Activated T-helper 1 cell treated with Interleukin-2 at 50 U/mL for 16 hours (primary cell): ENCODE measurements at places on chromosomes 4 and X.

GRCh38 chr4:88533088-88533790 is 9.7 kb upstream of the PYURF start:
- DNase-seq, result no peak

GRCh38 chrX:31851761-31852160 is 779.9 kb upstream of the FTHL17 start:
- DNase-seq, result no peak

GRCh38 chrX:49878834-49879655 is at the start of gene USP27X:
Gene USP27X, plus strand, starts transcription at chrX:49879484. Its CDS starts 824 bp downstream, at chrX:49880308.
- peak; percentile 70 for DNase-seq

DNA sequence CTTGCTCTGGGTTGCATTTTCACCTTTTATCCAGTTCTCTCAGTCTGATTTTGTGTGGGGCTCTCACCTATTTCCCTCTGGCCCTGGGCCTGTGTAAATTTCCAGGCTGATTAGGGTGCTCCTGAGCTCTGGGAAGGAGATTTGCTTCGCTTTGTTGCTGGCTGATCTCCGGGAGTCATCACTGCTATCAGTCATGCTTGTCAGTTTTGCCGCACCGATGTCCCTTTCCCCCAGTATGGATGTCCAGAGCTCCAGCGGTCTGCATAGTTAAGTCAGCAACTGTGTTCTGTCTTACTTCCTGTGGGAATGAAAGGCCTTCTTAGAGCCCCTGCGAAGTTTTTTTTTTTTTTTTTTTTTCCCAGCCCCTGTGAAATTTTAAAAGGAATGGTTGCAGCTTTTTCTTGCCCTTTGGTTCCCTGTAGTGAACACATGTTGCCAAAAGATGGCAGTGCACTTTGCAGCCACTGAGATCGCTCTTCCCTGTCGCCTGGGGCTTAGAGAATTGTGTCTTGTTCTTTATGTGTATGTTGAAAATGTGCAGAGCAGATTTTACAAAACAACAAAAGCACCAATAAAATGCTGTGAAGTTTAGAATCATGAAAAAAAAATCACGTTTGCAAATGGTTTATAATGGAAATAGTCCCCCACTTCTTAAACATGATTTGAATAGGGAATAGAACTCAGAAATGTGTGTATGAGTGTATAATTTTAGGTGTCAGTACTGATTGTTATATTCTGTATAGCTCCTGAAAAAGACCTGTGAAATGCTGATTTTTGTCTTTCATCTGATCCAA is 109.1 kb upstream of the SLC4A4 start:
- DNase-seq, result no peak

DNA sequence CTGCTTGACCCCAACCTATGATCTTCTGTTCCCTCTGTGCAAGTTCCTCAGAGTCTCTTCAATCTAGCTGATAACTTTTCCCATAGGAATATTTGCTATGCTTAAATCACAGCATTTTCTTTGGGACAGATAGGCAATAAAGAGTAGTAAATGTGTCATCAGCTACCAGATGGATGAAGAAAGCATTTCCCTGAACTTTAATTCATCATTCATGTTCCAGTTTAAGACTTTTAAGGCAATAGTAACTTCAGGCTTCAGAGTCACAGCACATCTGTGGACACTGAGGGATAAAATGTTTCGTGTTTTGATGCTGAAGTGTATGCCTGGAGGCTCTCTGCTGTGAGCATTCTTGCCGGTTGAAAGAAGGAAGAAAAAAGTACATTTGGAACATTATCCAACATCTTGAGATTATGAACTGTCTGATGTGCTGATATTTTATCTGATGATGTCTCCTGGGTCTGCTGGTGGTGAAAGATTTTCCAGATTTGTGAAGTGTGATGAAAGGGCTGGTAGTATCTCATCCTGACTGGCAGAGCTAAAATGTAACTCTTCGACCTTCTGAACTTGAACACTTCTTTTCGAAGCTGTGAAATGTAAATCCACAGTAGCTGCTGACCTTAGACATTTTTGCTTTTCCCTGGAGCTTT is 133.7 kb downstream of the DCLK2 start:
- DNase-seq, result no peak

DNA sequence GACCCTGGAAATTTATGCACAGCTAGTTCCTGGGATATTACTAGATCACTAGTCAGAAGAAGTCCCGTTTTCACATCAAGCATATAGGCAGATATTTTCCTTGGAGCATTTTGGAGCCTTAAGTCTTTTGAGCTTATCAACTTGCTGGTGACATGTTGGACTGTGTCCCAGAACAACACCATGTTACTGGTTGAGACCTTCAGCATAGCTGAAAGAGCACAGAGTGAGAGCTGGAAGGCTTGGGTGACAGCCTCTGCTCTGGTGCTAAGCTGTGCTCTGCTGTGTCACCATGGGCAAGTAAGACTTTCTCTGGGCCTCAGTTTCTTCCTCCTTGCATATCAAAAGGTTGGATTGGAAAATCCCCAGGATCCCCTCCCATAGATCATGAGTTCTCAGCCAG is 116.6 kb upstream of the FRMPD4 start:
- DNase-seq, result no peak

DNA sequence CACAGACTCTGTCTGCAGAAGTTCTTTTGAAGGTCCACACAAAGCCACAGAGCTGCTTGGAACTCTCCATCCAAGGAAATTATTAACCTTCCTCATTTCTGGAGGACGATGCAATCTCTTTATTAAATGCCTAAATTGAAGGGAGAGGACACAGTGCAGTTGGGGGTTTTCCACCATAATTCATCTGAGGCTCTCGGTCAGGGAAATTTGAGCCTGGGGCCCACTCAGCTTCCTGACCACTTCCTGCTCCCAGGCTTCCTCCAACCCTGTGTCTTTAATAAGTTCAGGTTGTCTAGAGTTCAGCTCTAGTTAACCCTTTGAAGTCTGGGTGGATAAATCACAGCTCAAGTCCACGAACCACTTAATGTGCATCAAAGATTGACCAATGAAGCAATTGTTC is 58.5 kb downstream of the PRPS1 start:
- DNase-seq, result no peak

DNA sequence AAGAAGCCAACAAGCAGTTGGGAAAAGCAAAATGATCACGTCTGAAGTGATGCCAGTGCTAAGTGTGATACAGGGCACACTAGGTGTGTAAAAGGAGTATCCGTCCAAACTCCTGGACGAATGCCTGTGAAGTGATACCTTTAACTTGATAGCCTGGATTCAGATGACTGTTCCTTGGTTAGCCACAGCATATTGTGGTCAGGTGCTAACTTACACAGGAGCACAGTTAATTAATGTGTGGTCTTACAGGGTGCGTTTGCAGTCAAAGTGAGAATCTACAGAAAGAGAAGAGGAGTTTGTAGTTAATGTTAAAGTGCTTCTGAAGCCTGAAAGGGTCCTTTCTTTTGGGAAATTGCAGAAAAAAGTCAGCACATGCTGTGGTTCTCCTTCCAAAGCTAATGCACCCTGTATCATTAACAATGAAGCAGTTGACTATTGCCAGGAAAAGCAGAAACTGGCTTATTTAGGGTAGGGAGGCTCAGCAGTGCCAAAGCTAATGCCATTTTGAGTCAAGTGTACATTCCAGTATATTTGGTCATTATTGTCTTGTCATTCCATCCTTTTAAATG is 61.1 kb downstream of the DCLK2 start:
- no peak for DNase-seq

GRCh38 chrX:70485466-70485865 is 40.8 kb downstream of the DLG3 start:
- no peak for DNase-seq

DNA sequence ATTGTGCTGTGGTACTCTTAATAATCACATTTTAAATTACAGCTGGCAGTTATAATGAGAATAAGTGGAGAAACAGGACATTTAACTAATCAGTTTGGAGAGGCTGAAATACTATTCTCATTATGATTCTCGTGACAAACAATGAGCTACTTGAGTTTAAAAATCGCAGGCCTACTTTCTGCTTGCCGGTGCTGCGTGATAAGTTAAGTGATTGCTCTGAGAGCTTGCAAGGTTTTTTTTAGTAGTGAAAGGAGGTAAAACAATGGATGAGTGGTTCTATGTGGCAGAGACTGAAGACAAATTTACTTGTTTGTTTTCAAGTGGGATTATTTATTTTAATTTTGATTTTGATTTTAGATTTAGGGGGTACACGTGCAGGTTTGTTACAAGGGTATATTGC is 114.0 kb downstream of the RAPGEF2 start:
- no peak for DNase-seq

DNA sequence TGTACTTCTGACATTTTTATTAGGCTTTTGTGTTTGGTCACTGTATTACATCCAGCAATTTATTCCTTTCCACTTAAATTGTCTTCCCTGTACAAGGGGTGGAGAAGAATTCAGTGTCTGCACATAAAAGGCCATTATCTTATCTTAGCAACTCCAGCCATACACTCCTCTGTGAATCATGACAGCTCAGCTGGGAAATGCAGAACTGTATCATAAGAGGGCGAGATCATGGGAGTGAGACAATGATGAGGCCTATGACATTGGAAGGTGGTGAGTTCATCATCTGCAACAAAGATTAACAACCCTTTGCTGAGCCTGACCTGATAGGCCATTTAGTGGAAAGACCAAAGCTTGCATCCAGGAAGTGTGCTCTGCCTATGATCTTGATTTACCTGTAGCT is 33.3 kb downstream of the SLIT2 start:
- DNase-seq, result no peak

GRCh38 chr4:113474017-113474416 is 287.5 kb downstream of the CAMK2D start:
- no peak for DNase-seq

DNA sequence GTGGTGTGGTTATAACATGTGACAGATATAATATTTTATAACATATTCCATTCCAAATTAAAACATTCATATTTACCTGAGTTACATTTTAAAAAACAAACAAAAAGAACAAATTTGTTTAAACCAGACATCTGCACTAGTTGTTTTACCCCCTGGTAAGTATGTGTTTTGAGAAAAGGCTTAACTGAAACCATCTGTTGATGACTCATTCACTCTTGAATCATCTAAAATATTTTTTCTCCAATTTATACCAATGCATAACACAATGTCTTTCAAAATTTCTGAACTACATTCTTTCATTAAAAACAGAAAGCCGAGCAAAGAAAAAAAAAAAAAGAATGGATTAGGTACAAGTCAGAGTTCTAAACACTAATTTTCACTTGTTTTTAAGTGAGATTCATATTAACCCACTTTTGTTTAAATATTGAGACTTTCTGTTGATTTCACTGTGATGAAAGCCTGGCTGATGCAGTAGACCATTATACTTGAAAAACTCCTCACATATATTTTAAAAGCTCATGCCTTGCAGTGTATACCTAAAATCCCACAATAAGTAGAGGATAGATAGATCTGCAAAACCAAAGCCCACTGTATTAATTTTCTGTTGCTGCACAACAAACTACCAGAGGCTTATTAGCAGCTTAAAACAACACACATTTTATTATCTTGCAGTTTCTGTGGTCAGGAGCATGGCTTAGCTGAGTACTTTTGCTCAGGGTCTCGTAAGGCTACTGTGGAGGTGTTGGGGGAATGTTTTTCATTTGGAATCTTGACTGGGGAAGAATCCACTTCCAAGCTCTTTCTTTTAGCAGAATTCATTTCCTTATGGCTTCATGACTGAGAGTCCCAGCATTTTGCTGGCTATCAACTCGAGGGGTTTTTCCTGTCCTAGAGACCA is 221.5 kb downstream of the PCDH18 start:
- DNase-seq, result no peak

GRCh38 chr4:140856621-140857062 is 100.5 kb upstream of the TBC1D9 start:
- no peak for DNase-seq

DNA sequence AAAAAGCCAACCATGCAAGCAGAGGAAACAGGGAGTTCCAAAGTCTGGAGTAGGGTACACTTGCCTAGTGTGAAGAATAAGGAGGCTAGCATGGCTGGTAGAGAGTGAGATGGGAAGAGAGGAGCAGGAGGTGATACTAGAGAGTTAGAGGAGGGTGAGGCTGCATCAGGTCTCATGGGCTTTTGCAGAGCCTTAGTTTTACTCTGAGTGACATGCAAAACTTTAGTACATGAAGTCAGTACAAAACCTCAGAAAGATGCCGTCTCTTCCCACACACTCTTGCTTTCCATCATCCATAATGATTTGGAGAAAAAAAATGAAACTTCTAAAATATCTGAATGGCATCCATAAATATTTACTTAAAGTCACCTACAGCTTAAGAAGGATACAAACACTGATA is 5.0 kb downstream of the OPRPN start:
- no peak for DNase-seq

- DNase-seq, result no peak
Measured at GRCh38 chr4:22720091-22720490, 27.4 kb downstream of the GBA3 start.

- no peak for DNase-seq
Measured at GRCh38 chr4:26343038-26343398, 22.2 kb downstream of the RBPJ start.

DNA sequence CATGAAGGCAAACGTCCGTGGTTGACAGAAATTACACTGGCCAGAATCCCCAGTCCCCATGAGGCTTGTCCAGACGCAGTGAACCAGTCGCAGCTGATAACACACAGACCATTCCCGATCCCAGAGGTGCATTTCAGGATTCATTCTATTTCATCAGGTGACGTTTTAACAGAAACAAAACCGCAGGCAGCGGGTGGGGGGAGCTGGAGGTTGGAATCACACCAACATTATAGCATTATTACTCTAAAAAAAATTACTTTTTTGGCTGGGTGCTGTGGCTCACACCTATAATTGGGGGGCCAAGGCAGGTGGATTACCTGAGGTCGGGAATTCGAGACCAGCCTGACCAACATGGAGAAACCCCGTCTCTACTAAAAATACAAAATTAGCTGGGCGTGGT is 25.2 kb downstream of the NOP14 start:
- DNase-seq, result no peak

DNA sequence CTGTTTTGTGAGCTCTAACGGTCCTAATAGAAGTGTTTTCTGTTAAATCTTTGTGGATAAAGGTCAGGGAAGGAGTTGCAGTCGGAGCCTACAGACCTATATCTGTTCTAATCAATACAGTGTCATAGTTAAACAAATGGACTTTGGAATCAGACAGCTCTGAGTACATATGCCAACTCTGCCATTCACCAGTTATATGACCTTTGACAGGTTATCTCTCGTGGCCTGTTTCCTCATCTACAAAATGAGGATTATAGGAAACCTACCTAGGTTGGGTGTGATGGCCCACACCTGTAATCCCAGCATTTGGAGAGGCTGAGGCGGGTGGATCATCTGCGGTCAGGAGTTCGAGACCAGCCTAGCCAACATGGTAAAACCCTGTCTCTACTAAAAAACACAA is 89.7 kb downstream of the MID1IP1 start:
- no peak for DNase-seq

DNA sequence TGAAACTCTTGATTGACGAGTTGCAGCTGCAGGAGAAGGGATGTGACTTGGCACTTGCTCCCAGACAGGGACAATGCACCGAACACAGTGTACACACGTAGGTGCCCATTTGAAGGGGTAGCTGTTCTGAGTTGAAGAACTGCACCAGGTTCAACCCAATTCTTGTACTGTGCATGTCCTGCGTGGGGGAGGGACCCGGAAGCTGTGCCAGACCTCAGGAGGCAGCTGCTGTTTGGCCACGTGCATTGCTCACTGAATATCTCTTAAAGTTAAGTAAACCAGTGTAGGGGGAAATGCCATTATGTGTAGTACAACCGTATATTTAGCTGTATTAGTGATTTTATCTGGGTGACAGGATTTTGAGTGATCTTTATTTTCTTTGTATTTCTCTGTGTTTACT is 12.0 kb upstream of the RBBP7 start:
- no peak for DNase-seq

- no peak for DNase-seq
Measured at GRCh38 chr4:47002580-47002979, 9.2 kb upstream of the GABRA4 start.
